ENCODE measurements at places on chromosomes 16 and 17.

DNA sequence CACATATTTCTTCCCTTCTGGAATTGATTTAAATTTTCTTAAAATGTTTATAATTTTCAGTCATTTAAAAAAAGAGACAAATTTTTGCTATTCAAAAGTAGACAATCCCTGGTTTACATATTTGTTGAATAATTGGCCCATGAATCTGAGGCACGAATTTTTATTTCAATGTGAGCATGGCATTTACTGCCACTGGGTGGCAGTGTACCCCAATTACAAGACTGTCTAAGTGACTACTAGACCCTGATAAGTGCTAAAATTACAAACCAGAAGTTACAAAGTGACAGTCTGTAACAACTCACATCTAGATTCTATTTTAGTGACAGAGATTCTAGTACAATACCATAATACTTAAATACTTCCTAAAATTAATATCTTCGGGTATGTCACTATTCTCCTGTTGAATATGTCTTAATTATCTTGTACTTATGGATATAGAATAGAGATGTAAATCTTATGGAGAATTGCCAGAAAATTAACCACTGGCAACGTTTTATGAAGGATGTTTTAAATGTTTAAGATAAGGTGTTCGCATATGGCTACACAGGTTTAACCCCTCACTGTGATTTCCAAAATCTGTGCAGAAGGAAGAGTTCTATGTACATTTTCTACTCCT, 235.8 kb downstream of the MAP2K4 start:
- no peaks in the 10 kb centered on the region for H3K4me1 ChIP-seq
- no peak overlapping the region for H3K27ac ChIP-seq
- H3K36me3 ChIP-seq = no peaks in the 10 kb centered on the region

- no peak overlapping the region for H3K4me3 ChIP-seq
- H3K27me3 ChIP-seq = peaks cover 6% of the 10 kb centered on the region
- no peak for DNase-seq
- H3K4me1 ChIP-seq = no peaks in the 10 kb centered on the region
- H3K27ac ChIP-seq = no peak overlapping the region
- no peaks in the 10 kb centered on the region for H3K36me3 ChIP-seq
Measured at GRCh38 chr16:84963066-84963465, 48.3 kb downstream of the ZDHHC7 start.

DNA sequence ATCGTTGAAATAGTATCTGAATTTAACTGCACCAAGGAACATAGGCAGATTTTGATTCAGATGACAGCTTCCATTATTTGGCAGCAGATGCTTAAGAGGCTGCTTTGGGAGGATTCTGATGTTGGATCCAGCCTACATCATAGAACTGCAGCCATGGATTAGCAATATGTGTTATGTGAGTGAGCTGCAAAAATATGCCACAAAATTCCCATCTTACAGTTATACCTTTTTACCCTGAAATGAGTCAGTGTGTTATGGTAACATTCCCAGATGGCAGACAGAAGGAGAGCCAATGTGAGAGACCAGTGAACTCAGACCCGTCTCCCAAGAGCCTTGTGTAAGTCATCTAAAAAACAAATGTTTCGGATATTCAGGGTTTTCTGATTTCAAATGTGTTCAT, 206.1 kb downstream of the CDH13 start:
- no peak for DNase-seq
- H3K27me3 ChIP-seq = no peaks in the 10 kb centered on the region
- no peak overlapping the region for H3K27ac ChIP-seq
- H3K4me3 ChIP-seq = no peak overlapping the region
- H3K36me3 ChIP-seq = no peaks in the 10 kb centered on the region

DNA sequence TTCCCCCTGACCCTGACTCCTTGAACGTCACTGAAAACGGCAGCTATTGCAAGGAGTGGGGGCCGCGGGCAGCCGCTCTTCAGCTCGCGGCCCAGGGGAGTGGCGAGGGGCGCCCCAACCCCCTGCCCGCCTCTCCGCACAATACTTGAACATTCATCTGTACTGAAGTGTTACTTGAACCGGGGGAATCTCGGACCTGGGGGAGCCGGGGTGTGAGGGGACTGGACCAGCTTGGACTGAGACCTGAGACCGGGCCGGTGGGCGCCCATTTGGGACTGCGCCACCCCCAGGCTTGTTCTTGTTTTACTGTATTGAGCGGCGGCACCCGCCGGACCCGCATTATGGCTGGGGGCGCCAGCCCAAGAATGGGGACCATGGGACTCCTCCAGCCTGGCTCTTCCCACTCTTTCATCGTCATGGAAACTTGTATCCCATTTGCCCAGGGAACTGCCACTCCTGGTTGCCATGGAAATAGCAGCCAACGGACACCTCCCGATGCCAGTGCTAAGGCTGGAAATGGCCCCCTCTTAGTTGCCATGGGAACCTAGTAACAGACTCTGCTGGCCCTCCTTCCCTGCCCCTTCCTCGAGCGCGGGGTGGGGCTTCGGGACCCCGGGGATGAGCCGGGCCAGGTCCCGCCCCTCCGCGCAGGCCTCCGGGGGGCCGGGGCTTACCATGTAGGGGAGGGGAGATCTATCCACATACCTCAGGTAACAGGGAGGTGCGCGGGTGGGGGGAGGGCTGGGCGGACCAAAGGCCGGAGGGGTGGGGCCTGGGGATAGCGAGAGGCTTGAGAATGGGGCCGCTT, 805 bp upstream of the ORAI3 start:
- peaks cover 13% of the 10 kb centered on the region for H3K36me3 ChIP-seq
- no peak overlapping the region for H3K4me3 ChIP-seq
- H3K4me1 ChIP-seq = peaks cover 10% of the 10 kb centered on the region
- H3K27me3 ChIP-seq = no peaks in the 10 kb centered on the region
- H3K27ac ChIP-seq = no peak overlapping the region

DNA sequence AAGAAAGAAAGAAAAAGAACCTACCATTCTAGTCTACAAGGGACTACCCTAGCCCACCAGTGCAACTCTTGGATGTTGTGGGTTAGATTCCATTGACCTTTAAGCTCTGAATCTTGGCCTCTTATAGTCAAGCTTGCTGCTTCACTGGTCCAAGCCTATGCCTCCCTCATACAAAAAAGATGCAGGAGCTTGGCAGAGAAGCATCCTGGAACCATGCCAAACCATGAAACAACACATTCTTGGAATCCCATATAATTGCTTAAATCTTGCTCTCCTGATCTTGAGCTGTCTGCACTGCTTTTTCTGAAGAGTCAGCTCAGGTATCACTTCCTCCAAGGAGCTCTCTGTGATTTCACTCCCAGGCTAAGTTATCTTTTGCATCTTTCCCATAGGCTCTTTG, 117.9 kb upstream of the GPR139 start:
- no peak for DNase-seq
- H3K4me3 ChIP-seq = no peak overlapping the region
- H3K4me1 ChIP-seq = no peaks in the 10 kb centered on the region
- no peaks in the 10 kb centered on the region for H3K27me3 ChIP-seq
- H3K27ac ChIP-seq = no peak overlapping the region

DNA sequence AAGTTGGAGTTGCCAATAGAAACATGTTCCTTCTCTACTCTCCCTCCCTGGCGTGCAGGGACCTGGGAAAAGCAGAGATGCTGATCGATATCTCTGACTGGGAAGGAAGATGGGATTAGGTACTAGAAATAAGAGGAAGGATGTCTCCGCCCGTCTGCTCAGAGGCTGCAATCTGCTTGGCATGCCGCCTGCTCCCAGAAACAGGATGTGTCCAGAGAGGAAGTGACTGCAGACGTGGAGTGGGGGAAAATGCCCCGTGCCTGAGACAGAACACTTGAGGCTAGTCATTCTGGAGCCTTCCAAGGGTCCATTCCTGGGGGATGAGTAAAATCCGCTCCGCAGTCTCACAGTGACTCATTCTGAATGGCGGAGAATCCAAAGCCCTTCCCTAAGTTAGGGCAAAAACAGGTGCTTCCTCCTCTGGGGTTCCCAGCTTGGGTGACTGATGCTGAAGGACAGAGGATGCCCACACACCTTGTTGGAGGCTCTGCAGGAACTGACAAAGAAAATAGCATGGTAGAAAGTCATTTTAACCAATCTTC, 45.0 kb upstream of the SMURF2 start:
- H3K27ac ChIP-seq = no peak overlapping the region
- no peak for DNase-seq
- no peaks in the 10 kb centered on the region for H3K36me3 ChIP-seq
- H3K4me1 ChIP-seq = peaks cover 47% of the 10 kb centered on the region
- H3K4me3 ChIP-seq = no peak overlapping the region
- no peaks in the 10 kb centered on the region for H3K27me3 ChIP-seq

DNA sequence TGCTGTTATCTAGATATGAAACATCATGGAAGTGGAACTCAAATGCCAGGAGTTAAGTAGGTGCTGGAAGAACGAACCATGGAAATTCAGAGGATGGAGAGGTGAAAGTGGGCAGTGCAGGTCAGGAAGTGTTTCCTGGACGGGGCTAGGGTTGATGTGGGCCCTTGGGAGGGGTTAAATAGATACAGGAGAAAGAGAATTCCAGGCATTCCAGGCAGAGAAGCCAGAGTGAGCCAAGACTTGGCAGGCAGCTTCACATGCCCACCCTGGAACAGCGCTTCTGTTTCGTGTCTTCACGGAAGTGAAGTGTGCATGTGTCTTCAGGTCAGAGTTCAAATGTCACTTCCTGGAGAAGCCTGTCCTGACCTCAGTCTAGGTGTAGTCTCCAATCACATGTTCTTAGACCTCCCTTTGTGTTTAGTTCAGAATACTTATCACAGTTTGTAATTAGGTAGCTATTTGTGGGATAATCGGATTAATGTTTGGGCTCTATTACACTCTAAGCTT, 41.3 kb downstream of the GP2 start:
- H3K27me3 ChIP-seq = no peaks in the 10 kb centered on the region
- no peak overlapping the region for H3K27ac ChIP-seq
- no peak for DNase-seq
- no peak overlapping the region for H3K4me3 ChIP-seq
- no peaks in the 10 kb centered on the region for H3K36me3 ChIP-seq

GRCh38 chr17:42253578-42253977, 22.6 kb downstream of the STAT5B start:
- no peak overlapping the region for H3K4me3 ChIP-seq
- DNase-seq = no peak
- H3K36me3 ChIP-seq = peaks cover 10% of the 10 kb centered on the region
- H3K4me1 ChIP-seq = peaks cover 49% of the 10 kb centered on the region
- no peaks in the 10 kb centered on the region for H3K27me3 ChIP-seq

DNA sequence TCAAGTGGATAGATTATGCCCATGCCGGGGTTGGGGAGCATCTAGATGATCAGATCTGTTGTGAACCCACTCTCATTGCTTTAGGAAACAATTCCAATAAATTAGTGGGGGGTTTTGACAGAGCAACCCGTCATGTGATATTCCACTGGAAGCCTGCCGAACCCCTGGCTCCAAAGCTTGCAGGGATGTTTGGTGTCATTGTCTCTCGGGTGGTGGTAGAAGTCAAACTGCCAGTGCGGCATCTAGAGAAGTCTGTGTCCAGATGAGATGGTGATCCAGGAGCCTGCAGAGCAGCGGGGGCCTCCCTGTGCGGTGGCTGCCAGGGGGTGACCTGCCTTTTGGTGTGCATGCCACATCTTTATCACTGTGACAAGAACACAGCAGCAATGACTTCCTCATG, 91.7 kb downstream of the SHISA6 start:
- H3K36me3 ChIP-seq = no peaks in the 10 kb centered on the region
- no peak overlapping the region for H3K4me3 ChIP-seq
- no peak for DNase-seq
- no peak overlapping the region for H3K27ac ChIP-seq
- no peaks in the 10 kb centered on the region for H3K4me1 ChIP-seq

- H3K4me3 ChIP-seq = no peak overlapping the region
- peaks cover 25% of the 10 kb centered on the region for H3K4me1 ChIP-seq
- H3K27me3 ChIP-seq = no peaks in the 10 kb centered on the region
- H3K27ac ChIP-seq = no peak overlapping the region
Measured at GRCh38 chr16:4410335-4411075, 5.9 kb downstream of the CORO7 start.

DNA sequence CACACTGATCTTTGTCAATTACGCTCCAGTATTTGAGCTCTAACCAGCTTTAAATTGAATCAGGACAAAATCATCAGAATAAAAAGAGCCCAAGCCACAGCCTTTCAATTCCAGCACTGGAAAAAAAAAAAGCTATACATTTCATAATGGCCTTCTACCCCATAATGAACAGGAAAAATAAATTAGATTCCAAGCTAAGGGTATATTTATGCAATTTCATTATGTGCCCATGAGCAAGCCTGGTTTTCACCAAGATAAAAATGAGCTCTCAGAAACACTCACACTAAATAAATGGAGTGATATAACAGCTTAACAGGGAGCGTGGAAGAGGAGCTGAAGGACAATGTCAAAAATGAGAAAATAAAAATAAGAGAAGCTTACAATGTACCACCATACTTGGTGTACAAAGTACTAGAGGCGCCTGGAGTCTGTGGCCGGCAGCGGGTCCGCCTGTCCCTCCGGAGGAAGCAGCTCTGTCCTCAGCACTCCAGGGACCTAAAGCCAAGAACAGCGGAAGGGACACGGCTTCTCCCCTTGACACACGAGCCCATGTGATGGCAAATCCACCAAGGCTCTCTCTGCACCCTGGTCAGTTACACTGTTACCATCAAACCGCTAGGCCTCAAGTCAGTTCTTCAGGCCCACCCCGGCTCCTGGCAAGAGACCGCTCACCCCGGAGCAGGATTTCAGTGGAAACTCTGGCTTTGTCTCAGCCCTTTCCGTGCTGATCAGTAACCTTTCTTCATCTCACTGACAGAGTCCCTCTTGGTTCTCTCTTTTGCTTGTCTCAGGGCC, 69.6 kb downstream of the RBFOX3 start:
- H3K4me3 ChIP-seq = no peak overlapping the region
- DNase-seq = no peak
- H3K27ac ChIP-seq = no peak overlapping the region

GRCh38 chr17:61837175-61838051, 25.9 kb downstream of the BRIP1 start:
- H3K27me3 ChIP-seq = no peaks in the 10 kb centered on the region
- no peaks in the 10 kb centered on the region for H3K4me1 ChIP-seq
- no peak for DNase-seq
- H3K4me3 ChIP-seq = no peak overlapping the region
- no peak overlapping the region for H3K27ac ChIP-seq

DNA sequence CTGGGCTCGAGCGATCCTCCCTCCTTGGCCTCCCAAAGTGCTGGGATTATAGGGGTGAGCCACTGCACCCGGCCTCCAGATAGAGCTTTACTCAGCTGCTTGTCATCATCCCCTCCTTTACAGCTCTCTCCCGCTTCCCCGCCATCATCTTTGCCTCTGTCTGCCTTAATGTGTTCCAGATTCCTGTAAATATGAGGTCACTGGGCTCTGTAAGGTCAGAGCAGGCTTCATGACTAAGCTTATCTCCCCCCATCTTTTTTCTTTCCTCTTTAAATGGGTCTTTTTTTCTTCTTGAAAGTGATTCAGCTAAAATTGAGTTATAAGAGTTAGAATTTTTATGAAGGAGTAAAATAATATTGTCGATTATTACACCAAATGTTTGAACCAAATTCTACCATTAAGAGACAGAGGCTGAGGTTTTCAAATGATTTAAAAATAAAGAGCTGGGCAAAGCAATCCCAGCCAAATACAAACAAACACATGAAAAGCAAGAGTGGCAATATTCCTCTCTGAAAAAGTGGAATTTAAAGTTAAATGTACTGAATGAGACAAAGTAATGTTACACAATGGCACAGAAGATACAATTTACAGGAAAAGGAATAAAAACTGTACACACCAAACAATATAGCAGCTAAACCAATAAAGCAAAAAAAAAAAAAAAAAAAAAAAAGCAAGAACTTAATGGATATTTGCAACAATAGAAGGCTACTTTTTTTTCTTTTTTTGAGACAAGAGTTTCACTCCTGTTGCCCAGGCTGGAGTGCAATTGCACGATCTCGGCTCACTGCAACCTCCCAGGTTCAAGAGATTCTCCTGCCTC, 62.1 kb downstream of the CRISPLD2 start:
- no peak overlapping the region for H3K27ac ChIP-seq
- H3K4me1 ChIP-seq = no peaks in the 10 kb centered on the region
- no peak overlapping the region for H3K4me3 ChIP-seq
- peaks cover 10% of the 10 kb centered on the region for H3K27me3 ChIP-seq
- DNase-seq = no peak

All from activated T-helper 1 cell treated with anti-CD3 and anti-CD28 coated beads, Interleukin-12 subunit alpha, Interleukin-12 subunit beta, Interleukin-2, Interleukin-4 antibody, amounts not matched to agents 30 ng/mL and 10 ng/mL and 1 ng/mL, durations not matched to agents 14 hours and 24 hours and 36 hours (primary cell).